ENCODE measurements at places on chromosomes 6 and 20.
A peak's percentile ranks its signal among the peaks of the same experiment; 100 is the strongest.

- DNase-seq = no peak
Observed at GRCh38 chr6:156430386-156430785, 346.8 kb upstream of the ARID1B start.

DNA sequence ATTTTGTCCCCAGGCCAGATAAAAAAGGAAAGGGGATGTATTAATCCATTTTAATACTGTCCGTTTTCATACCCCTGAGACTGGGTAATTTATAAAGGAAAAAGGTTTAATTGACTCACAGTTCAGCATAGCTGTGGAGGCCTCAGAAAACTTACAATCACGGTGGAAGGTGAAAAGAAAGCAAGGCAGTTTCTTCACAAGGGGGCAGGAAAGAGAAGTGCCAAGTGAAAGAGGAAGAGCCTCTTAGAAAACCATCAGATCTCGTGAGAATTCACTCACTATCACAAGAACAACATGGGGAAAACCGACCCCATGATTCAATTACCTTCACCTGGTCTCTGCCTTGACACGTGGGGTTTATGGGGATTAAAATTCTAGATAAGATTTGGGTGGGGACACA is 152.5 kb downstream of the IBTK start:
- no peak for DNase-seq

- DNase-seq = no peak
Observed at GRCh38 chr6:103284835-103285234, 1574.9 kb downstream of the HACE1 start.

GRCh38 chr6:2820415-2820814 is 21.2 kb downstream of the SERPINB1 start:
- DNase-seq = no peak

- DNase-seq = no peak
Observed at GRCh38 chr20:32917191-32917950, 58.6 kb downstream of the EFCAB8 start.

GRCh38 chr6:159945801-159946392 is 23.0 kb upstream of the IGF2R start:
- DNase-seq = no peak

GRCh38 chr6:14858808-14859207 is 387.1 kb upstream of the JARID2 start:
- DNase-seq = no peak

DNA sequence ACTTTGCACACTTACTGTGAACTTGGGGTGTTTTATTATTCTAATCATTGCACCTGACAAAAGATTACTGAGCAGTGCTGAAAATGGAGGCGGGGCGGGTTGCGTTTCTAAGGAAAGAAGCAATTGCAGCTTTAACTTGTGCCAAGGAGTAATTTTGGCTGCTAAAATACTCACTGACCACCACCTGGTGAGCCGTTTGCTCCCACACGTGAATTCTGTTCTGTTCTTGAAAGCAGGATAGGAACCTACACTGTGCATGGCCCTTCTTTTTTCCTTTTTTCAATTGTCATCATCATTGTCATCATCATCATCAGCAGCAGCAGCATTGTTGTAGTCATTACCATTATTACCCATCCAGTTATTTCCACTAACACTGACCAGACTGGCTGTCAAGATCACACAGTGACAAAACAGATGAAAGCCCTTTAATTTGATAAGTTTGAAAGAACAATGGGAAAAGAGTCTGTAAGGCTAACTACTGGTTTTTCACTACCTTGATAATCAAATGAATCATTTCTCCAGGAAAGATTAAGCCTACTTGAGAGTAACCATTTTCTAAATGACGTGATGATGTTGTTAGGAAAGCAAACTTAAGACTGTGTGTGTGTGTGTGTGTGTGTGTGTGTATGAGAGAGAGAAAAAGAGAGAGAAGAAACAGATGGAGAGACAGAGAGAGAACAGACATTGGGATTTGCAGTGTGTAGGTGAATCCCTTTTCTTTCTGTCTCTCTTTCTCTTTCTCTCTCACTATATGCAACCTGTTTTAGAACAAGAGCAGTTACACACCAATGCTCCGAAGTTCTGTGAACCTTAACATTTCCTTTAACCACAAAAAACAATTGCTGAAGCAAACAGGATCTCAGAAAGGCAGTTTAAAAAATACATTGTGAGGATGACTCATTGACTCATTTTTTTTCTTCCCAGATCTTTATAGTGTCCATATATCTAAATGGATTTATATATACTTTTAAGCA is 3.8 kb downstream of the RIPOR2 start:
- no peak for DNase-seq

DNA sequence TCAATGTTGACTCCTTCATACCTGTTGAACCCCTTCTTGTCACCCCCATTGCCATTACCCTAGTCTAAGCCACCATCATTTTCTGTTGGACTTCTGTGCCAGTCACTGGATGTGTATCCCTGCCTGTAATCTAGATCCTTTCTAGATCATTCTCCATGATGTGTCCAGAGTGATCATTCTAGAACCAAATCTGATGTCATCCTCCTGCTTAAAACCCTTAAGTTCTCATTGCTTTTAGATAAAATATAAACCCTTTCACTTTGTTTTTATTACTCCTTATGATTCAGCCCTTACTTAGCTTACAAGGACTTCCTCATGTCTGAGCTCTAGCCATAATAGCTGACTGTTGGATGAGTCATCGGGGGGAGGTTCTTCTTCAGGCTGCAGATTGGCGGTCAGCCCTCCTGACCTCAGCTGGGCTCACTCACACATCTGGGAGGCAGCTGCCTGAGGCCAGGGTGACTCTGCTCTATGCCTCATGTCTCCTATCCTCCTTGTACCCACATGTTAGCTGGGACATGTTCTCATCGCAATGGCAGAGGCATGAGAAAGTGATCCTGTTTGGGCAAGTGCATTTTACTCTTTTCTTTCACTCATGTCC is 287.6 kb downstream of the ESR1 start:
- DNase-seq = peak; percentile 79

- no peak for DNase-seq
Observed at GRCh38 chr6:33508935-33509926, 54.9 kb downstream of the ZBTB9 start.

DNA sequence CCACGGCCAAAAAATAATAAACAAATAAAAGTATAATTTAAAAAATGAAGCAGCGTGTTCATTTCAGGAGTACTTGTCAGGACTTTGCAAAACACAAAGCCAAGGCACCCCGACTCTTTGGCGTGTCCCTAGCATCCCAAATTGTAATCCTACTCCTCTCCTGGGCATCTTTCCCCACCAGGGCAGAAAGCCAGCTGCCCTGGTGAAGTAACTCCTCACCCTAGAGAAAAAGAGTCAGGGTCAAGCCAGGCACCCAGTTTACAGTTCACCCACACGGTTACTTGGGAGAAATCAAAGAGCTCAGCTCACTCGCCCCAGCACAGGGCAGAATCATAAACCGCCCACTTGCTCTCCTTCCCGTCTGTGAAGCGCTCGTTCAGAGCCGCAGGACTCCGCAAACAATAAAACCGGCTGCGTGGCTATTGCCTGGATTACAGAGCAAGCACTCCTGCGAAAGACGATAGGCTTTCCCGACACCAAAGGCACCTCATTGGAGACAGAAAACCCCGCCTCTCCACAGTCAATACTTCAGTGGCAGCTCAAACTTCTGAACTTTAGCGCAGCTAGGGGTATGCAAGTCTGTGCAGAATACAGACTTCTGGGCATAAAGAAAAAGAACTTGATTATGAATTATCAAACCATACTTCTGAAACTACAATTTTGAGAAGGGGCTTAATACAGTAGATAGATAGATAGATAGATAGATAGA is 73.0 kb upstream of the NHSL1 start:
- peak; percentile 76 for DNase-seq

- no peak for DNase-seq
Observed at GRCh38 chr6:158799051-158799792, 19.9 kb downstream of the EZR start.

DNA sequence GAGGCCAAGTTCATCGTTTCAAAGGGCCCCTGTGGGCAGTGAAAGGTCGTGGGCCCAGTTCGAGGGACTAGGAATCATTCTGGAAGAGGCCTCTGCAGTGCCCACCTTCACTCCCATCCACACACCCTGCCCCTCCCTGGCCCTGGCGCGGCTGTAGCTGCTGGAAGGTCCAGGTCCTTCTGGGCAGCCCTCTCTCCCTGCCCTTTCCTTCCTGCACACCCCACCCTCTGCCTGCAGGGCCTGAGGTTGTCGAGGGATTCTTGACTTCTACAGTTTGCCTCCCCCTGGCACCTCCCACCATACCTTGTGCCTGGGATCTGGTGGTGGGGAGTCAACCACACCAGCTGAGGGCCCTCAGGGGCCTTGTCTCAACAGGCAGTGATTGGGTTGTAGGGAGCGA is 4.5 kb upstream of the MYT1 start:
- DNase-seq = no peak

DNA sequence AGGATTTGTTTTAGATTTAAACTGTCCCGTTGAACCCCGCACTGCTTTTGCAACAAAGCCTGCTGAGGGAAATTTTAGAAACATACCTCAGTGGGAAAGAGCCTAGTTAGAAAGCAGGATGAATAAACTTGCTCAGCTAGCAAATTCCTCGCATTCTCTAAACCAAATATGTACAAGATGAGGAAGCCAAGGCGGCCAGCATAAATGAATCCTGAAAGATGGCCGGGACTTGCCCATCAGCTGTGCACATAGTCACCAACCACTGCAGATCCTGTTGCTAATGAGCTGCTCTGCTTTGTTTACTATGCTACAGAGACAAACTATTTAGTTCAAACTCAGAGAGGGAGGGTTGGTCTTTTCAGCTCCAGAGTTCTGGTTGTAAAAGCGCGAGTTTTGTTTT is 49.0 kb downstream of the TMEM170B start:
- no peak for DNase-seq

DNA sequence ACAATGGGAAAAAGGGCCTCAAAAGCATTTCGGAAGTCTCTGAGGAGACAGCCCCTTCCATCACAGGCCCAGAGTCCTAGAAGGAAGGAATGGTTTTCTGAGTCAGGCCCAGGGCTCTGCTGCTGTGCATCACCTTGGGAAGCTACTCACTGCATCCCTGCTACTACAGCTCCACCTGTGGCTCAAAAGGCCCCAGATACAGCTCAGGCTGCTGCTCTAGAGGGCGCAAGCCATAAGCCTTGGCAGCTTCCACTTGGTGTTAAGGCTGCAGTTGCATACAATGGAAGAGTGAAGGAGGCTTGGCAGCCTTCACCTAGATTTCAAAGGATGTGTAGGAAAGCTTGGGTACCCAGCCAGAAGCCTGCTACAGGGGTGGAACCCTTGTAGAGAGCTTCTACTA is 54.8 kb downstream of the MEI4 start:
- no peak for DNase-seq

GRCh38 chr6:79833264-79833963 is 113.9 kb downstream of the ELOVL4 start:
- no peak for DNase-seq

- no peak for DNase-seq
Observed at GRCh38 chr6:39335780-39336545, 13.5 kb upstream of the KCNK16 start.

- DNase-seq = no peak
Observed at GRCh38 chr20:48502016-48502415, 325.8 kb downstream of the PREX1 start.

- DNase-seq = no peak
Observed at GRCh38 chr20:48015943-48016723, 230.9 kb upstream of the SULF2 start.

- no peak for DNase-seq
Observed at GRCh38 chr20:16346956-16347355, 226.3 kb downstream of the KIF16B start.

DNA sequence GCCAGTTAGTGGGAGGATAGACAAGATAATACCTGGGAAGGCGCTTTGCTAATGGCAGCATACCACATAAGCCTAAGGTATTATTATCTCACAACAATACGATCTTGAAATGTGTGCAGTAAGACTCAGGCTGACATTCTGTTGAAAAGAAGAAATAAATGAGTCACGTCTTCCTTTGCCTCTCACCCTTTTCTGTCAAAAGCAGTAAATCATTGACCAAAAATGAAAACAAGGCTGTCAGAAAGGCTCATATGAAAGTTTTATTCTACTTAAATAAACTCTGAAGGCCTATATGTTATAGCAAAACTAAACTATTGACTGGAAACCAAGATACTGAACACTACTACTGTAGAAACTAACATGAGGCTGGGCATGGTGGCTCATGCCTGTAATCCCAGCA is 43.1 kb upstream of the IL20RA start:
- DNase-seq = no peak

- no peak for DNase-seq
Observed at GRCh38 chr6:143262859-143263258, 187.6 kb downstream of the ADAT2 start.

DNA sequence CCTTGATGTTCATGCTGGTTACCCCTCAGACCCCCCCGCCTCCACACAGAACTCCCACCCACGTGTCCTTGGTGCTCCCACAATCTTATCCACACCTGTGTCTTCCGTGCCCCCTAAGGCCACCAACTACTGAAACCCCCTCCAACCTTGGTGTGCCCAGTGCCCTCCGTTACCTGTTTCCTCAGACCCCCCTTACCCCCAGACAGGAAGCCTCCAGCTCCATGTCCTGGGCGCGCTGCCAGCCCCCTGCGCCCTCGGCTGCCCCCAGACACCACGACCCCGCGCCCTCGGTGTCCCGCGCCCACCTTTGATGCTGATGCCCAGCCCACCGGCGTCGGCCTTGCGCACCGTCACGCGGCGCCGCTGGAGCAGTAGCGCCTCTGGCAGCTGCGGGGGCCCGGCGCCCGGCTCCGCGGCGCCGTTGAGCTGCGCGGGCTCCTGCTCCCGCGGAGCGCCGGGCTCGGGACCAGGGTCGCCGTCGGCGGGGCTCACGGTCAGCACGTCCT is 504 bp downstream of the SNTA1 start:
- DNase-seq = no peak

- no peak for DNase-seq
Observed at GRCh38 chr6:43760210-43761168, 9.5 kb upstream of the VEGFA start.

- DNase-seq = no peak
Observed at GRCh38 chr20:59138114-59138748, 25.4 kb upstream of the ZNF831 start.

DNA sequence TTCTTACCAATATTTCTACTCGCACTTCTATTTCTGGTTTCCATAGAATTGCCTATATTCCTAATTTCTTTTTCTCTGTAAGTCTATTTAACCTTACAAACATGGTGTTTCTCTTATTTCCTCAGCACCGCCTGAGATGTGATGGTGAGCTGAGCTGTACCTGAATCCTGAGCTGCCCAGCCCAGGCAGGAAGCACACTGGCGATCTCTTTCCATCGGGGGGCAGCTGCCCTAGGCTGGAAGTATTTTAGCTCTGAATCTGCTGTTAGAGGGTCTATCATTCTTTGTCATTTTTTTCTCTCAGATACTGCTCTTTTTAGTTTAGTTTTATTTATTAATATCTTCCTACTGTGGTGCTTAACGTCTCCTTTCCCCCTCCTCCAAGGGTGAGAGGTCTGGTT is 173.4 kb upstream of the SLC35B3 start:
- DNase-seq = no peak

GRCh38 chr6:155328539-155329459 is 14.5 kb upstream of the TFB1M start:
- DNase-seq = no peak

DNA sequence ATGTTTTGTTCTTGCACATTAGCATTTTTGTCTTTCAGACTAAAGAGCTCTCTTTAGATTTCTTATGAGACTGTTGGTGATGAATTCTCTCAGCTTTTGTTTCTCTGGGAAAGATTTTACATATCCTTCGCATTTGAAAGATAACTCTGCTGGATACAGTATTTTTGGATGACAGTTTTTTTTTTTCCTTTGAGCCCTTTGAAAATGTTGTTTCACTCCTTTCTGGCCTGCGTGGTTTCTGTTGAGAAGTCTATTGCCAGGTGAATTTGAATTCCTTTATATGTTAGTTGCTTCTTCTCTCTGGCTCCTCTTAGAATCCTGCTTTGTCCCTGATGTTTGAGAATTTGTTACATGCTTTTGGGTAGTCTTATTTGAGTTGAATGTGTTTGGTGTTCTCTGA is 22.2 kb upstream of the KIAA1586 start:
- no peak for DNase-seq

Measured in breast epithelium (tissue), 4 donors.